ENCODE measurements at places on chromosomes 2 and 18.

- H3K4me3 ChIP-seq: no peak overlapping the region
- peaks cover 28% of the 10 kb centered on the region for H3K36me3 ChIP-seq
- H3K4me1 ChIP-seq: peaks cover 18% of the 10 kb centered on the region
- no peaks in the 10 kb centered on the region for H3K27me3 ChIP-seq
These were observed 125.6 kb upstream of the CDCA7 start for GRCh38 chr2:173229086-173229485.

- no peak for DNase-seq
- no peaks in the 10 kb centered on the region for H3K36me3 ChIP-seq
- H3K4me3 ChIP-seq: no peak overlapping the region
- no peaks in the 10 kb centered on the region for H3K4me1 ChIP-seq
These were observed 105.6 kb upstream of the EPHA4 start for GRCh38 chr2:221677688-221678087.

DNA sequence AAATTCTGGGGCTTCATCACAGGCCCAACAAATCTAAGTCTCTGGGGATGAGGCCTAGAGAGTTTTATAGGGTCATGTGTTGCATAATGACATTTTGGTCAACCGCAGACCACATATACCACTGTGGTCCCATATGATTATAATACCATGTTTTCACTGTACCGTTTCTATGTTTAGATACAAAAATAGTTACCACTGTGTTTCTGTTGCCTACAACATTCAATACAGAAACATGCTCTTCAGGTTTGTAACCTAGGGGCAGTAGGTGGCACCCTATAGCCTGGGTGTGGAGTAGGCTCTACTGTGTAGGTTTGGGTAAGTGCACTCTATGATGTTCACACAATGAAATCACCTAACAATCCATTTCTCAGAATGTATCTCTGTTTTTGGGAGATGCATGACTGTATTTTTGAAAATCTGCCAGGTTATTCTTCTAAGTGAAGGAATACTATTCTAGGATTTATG is 485.2 kb downstream of the PTPRM start:
- peaks cover 27% of the 10 kb centered on the region for H3K4me1 ChIP-seq
- DNase-seq: no peak
- H3K36me3 ChIP-seq: no peaks in the 10 kb centered on the region
- no peaks in the 10 kb centered on the region for H3K27me3 ChIP-seq
- no peak overlapping the region for H3K4me3 ChIP-seq

- peak overlapping the region; percentile 15 for H3K4me3 ChIP-seq
- H3K27ac ChIP-seq: no peak overlapping the region
- no peaks in the 10 kb centered on the region for H3K4me1 ChIP-seq
- peaks cover 7% of the 10 kb centered on the region for H3K27me3 ChIP-seq
- no peak for DNase-seq
These were observed 1.3 kb downstream of the LRRTM4 start for GRCh38 chr2:77520641-77521547.

DNA sequence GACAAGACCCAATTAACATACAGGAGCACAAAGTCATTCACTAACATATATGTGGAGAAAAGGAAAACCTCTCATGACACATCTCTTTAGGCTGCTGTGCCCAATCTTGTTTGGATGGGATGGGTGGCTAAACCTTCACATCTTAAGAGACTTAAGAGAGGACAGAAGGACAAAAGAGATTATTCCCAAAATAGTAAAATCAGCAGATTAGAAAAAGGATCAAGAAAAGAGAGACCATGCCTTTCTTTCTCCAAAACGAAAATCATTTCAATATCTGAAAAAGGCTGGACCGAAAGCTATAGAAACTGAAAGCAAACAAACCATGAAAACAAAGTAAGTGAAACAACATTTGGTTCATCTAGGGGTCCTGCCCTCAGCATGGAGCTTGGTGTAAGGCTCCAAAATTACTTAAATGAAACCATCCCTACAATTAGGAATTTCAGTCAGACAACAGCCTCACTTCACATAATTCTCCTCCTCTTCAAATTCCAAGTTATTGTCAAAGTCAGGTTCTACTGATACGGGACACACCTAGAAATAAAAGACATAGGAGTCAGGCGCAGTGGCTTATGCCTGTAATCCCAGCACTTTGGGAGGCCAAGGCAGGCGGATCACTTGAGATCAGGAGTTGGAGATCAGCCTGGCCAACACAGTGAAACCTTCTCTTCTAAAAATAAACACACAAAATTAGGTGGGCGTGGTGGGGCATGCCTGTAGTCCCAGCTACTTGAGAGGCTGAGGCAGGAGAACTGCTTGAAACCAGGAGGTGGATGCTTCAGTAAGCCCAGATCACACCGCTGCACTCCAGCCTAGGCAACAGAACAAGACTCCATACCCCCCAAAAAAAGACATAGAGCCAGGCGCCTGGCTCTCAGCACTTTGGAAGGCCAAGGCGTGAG is 5.2 kb downstream of the STARD7 start:
- peak overlapping the region; percentile 66 for H3K27ac ChIP-seq
- H3K27me3 ChIP-seq: no peaks in the 10 kb centered on the region
- peaks cover 93% of the 10 kb centered on the region for H3K4me1 ChIP-seq
- H3K4me3 ChIP-seq: no peak overlapping the region
- DNase-seq: no peak
